ENCODE measurements at places on chromosomes 5 and 9.

DNA sequence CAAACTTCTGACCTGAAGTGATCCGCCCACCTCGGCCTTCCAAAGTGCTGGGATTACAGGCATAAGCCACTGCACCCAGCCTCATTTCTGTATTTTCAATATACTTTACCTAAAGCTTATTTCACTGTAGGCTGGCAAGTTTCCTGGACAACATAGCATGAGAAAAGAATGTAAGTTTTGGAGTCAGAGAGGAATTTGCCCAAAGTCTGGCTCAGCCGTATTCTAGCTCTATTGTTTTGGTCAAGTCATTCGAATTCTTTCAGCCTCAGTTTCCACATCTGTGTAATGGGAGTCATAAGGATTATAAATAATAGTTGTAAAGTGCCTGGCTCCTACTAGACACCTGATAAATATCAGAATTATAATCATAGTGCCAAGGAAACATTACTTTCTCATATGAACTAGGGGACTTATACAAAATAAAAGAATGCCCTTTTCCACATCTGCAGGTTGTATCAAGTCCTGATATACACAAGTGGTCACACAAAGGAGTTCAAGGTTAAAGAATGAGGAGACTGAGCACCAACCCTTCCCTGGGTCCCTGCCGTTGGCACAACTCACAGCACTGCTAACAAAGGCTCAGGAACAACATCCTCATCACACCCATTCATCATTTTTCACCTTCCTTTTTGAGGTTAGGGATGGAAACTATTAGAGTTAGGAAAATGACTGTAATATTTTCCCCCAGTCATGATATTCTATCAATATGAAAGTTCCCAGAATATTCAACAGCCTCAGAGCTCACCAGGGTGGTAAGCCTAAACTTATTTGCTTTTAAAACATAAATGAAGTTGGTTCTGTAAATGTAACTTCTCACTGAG lies 34.6 kb upstream of the RAI14 start:
- no peak for DNase-seq

- DNase-seq: no peak
Measured at GRCh38 chr5:123422433-123423277, 548 bp downstream of the CEP120 start.

- no peak for DNase-seq
Measured at GRCh38 chr9:137320555-137321384, 18.7 kb upstream of the NRARP start.

- DNase-seq: no peak
Measured at GRCh38 chr5:122751293-122751782, 23.5 kb upstream of the SNX2 start.

DNA sequence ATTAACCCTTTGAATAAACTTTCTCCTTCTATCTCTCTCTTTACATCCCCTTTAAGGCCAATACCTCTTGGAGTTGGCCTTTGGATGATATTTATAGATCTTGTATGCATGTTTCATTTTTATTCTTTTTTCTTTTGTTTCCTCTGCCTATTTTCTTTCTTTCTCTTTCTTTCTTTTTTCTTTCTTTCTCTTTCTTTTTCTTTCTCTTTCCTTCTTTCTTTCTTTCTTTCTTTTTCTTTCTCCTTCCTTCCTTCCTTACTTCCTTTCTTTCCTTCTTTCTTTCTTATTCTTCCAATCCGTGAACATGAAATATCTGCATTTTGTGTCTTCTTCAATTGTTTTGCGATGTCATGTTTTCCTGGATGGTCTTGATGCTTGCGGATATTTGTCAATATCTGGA lies 276.1 kb downstream of the ADGRV1 start:
- no peak for DNase-seq

DNA sequence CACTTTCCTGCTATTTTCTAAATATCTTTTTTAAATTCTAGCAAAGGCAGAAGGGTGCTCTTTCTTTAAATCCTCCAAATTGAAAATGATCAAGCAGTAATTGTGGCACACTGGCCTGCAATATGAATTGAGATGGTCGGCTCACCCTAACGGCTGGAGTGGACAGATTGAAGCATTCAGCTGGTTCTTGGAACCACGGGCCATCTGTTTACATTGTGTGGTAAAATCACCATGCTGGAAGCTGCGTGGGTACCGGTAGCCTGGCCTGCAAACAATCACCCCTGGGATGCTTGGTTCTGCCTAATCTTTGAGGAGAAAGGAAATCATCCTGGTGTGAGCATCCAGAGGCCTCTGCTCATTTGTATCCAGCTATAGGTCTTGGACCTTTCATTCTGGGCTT lies 289.3 kb downstream of the ZNF608 start:
- DNase-seq: no peak

DNA sequence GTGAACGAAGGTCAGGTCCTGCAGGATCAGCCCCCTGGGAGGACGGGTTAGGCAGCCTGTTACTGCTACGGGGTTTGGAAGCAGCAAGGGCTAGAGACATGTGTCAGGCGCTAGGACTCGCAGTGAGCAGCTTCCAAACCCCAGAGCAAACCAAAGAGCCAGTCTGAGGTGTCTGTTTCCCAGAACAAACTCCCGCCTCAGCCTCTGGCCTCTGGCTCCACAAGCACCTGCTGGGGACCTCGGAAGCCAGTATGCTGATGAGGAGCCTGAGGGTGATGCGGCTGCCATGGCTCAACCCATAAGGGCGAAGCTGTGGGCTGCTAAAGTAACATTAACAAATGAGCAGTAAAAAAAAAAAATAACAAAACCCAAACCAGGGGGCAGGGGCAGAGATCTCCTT lies 35.0 kb downstream of the PRRT1B start:
- DNase-seq: no peak

DNA sequence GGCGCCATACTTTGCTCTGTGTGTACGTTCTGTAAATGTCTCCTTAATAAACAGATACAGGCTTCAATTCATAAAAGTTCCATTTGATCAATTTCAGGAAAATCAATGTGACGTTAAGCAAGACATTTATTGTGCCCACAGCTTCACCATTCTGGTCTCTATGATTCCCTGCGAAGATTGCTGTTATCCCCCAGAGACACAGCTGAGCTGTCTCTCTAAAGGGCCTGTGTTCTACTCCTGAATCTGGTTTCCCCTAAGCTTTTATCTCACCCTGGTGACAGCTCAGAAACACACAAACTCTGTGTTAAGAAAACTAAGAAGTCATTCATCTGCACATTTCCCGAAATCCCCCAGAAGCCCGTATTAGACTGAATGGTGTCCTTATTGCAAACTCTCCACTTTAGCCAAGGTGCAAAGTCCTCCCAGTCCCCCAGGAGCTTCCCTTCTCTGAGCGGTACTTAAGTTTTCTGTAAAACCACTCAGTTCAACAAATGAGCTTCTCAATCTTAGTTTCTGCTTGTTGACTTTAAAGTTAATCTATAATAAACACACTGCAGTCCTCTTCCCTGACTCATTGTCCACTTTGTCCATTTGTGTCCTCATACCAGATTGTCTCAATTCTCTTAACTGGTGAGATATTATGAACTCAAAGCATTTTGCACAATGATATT lies 1.4 kb upstream of the C5orf15 start:
- no peak for DNase-seq

DNA sequence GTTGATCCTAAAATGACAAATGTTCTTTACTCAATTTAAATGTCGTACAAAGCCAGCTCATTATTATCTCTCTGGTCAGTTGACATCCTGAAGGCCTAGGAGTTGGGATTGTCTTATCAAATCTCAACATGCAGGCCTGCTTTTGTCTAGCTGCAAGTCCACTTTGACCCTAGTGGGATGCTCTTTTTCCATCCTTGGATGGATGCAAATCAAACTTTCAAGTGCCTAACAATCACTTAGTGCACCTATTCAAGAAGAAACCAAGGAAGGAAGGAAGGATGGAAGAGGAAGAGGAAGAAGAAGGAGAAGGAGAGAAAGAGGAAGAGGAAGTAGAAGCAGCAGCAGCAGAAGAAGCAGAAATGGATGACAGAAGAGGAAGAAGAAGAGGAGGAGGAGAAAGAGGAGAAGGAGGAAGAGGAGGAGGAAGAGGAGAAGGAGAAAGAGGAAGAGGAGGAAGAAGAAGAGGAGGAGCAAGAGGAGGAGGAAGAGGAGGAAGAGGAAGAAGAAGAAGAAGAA lies 109.6 kb downstream of the PIK3R1 start:
- DNase-seq: no peak

GRCh38 chr5:50744776-50745175 lies 78.3 kb downstream of the PARP8 start:
- no peak for DNase-seq

DNA sequence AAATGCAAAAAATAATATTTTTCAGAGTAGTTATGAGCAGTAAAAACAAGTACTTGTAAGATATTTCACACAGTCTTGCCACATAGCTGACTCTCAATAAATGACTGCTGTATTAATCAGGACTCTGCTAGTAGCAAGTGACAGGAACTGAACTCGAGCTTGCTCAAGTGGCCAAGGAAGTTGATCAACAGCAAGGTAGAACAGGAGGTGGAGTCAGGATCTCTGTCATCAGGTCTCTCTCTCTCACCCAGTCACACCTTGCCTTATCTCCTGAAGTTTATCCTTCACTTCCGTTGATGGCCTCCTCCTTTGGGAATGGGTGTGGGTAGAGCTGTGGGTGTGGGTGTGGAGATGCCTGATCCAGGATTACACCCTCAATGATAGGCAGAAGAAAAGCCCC lies 107.0 kb downstream of the GPBP1 start:
- DNase-seq: no peak

- no peak for DNase-seq
Measured at GRCh38 chr9:99054581-99054980, 50.3 kb upstream of the TGFBR1 start.

GRCh38 chr9:82421498-82421897 lies 432.9 kb downstream of the SPATA31D1 start:
- no peak for DNase-seq

DNA sequence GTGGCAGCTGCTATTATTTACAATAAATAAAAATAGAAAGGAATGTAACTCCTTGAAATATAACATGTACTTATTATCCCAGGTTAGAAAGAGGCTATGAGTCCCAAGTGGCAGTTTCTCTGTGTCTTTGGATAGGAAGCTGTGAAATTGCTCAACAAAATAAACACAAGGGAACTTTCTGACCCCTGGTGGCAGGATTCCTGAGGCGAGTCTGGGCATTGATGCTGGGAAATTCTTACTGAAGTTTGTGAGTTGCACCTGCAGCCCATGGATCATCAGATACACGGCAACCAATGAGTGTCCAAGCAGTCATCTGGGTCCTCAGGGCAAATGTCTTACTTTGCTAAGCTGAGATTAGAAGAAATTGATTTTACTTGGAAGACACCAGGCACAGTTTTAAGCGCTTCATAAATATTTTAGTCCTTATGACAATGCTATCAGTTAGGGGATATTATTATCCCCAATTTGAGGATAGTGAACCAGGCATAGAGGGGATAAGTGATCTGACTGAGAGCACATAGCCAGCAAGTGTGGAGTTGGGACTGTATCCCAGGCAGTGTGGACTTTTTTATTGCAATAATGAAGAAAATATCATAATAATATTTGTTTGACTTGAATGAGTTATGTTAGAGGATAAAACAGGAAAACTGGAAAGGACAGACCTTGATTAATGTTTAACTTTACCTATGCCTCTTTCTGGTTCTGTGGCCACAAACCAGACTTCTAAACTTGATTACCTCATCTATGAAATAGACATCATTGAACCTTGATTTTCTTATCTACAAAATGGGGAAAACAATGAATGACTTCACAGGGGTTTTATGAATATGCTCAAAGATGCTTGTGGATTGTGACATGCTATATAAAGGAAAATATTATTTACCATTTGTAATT lies 265.5 kb upstream of the ADAMTSL1 start:
- DNase-seq: no peak

- DNase-seq: no peak
Measured at GRCh38 chr5:128216285-128216684, 132.7 kb downstream of the SLC12A2 start.

DNA sequence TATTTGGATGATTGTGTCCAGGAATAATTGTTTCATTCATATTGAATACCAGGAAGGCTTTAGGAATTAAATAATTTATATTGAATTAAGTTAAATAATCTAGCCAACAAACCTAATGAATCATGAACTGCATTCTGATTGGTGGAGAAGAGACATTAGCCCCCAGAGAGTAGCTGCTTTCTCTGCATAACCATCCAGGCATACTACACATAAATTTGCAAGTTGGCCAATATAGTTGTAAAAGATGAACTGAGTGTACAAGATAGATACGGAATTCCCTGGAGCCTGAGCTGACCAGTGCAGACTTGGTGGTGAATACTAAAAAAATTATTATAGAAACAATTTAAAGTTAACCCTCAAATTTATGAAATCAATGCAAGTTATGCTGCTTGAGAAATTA lies 311.8 kb upstream of the KIF2A start:
- no peak for DNase-seq

DNA sequence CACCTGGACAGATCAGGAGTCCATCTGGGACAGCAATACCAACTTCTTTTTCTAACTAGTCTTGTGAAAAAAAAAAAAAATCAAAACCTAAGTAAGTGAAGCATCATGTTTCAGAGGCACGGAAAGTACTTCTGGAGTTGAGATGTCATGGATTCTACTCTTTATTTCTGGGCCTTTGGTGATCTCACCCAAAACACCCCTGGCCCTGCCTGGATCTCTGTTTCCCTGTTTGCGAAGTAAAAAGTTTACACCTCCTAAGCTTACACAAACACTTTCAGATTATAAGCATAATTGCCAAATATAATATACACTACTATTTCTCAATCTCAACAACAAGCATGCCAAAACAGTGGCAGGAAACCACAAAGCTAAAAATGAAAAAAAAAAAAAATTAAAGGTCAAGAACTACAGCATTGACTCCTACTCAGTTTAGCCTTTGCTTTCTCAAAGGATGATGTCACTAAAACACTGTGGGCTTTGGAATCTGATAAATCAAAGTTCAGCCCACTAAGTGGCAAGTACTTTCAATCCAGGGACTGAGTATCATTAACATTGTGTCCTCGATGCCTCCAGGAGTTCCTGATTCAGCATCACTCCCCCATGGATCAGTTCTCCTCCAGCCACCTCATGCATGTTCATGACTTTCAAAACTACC lies 291.9 kb downstream of the NFIB start:
- no peak for DNase-seq

DNA sequence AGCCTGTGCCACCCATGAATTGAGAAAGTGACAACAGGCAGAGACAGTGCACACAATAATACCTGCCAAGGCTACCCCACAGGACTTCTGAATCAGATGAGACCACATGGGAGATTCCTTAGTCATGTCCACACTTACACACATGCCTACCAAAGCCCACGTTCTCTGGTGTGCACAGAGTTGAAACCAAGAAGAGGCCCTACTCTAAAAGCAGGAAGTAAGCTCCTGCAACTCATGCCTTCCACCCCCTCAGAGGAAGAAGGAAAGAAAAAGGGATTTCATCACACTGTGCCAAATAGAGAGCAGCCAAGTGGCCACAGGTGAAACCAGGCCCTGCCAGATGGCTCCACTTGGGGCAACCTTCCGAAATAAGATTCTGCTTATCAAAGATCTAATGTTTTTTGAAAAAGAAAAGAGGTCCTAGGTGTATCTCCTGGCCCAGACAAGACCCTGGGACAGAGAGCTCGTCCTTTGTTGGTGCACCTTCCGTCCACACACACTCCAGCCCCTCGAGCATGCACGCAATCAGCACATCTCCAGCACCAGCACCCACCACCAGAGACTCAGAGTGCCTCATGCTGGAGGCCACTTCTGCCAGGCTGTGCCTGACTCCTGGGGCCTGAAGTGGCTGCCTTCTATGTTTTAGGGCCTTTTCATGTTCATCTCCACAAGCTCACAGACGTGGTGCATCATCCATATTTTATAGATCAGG lies 114.6 kb upstream of the SPOCK1 start:
- no peak for DNase-seq

- DNase-seq: no peak
Measured at GRCh38 chr5:90865180-90865579, 306.6 kb downstream of the ADGRV1 start.

GRCh38 chr5:54610197-54610944 lies 92.8 kb downstream of the SNX18 start:
- peak; percentile 23 for DNase-seq

- DNase-seq: no peak
Measured at GRCh38 chr5:50559955-50560354, 106.5 kb upstream of the PARP8 start.
